ENCODE measurements at places on chromosomes 7 and 10.

GRCh38 chr7:128876586-128876977, 13.9 kb downstream of the ATP6V1F start:
- no peak for DNase-seq

- DNase-seq: no peak
Observed at GRCh38 chr7:23247046-23247602, 549 bp downstream of the GPNMB start.

DNA sequence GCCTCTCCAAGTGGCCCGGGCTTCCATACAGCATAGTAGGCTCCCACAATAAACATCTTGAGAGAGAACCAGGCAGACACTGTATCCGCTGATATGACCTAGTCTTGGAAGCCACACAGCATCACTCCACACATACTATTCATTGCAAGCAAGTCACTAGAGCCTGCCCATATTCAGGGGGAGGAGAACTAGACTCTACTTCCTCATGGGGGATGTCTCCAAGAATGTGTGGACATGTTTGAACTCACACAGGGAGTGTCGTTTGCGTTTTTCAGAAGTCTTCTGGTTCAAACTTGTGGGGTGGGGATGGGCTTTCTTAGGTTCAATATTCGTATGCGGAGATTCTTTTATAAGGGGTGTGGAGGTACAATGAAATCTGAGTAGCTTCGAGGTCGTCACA, 232.6 kb upstream of the HABP2 start:
- no peak for DNase-seq

DNA sequence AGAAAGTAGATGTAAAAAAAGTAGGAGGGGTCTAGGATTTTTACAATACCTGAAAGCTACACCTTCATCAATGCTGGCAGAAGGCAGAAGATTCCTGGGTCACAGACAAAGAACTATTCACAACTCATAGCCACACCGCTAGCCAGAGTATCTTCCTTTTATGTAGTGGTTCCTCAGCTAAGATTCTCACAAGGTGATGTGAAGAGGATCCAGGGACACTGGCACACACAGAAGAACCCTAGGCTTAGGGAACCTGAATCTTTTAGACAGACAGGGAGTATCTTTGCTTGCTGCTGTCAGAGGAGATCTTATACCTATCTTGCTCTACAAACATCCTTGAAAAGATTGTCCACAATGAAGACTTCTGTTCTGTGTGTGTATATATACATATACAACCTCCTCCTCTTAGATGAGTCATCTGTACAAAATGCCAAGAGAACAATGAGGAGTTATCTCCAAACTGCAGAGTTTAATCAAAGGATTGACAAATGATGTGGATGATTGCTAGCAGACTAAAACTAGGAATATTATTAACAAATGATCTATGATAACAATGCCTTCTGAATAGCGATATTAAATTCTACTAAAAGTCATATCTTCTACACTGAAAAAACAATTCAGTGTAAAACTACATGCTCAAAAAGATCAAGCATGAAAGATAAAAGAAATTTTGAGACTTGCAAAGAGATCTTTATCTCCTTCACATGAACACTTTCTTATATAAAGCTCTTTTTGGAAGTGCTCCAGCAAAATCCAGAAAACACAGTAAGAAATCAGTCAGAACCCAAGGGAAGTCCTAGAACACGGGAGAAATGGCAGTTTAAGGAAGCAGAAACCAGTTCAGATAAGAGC, 409.3 kb downstream of the PARD3 start:
- DNase-seq: no peak

GRCh38 chr7:142496545-142496991, 238.7 kb upstream of the PRSS58 start:
- no peak for DNase-seq

- no peak for DNase-seq
Observed at GRCh38 chr7:85237721-85238120, 50.9 kb upstream of the SEMA3D start.

DNA sequence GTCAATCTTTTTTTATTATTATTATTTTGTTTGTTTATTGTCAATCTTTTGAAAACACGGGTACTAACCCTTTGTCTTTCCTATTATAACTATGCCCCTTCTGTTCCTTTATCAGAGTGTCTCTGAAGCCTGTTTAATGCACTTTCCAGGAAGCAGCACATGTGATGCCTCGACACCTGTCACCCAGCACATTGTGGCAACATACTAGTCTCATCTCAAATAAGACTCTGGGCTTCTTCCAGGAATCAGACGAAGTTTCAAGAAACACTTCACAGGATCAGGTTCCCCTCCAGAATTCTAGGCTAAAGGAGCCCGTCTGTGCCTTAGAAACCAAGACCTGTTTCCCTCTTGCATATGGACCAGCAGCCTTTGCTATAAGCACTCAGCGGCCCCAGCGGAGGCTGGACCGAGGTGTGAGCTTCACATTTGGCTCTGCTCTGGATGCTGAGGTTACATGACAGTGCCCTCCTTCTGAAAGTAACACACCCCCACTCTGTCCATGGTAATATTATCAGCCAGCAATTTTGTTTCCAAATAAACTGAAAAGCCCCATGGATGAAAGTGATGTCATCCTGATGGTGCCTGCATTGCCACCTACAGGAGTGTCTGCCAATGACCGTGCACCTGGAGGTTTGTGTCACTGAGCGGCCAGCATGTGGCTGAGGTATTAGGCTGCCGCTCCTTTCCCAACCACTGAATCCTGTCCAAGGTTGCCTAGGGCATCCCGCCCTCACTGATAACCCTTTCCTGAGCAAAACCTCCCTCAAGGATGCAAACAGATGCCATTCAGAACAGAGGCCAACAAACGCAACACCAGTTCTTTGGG, 38.1 kb downstream of the MKI67 start:
- DNase-seq: no peak

GRCh38 chr10:102758240-102758932, 14.6 kb downstream of the WBP1L start:
- no peak for DNase-seq

DNA sequence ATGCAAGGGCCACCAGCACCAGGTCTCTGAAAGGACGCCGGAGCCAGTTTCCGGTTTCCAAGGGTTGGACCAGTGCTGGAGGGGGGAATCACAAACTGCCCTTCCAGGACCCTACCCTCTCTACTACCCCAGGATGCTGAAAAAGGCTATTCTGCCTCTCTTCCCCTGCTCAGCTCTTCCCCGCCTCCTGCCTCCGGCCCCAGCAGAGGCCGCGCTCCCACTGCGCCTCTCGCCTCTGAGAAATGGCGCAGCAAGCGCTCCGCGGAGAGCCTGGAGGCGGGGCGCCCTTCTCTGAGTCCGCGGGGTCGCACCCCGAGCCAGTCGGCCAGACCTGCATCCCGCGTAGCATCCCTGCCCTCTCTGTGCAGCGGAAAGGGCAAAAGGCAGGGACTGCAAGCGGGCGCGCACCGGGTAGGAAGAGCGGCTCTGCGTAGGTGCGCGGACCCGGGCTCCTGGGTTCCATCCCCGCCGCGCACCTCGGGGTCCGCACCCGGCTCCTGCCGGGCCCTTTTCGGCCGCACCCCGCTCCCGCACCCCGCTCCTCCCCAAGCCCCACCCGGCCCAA, 476 bp upstream of the RET start:
- no peak for DNase-seq

DNA sequence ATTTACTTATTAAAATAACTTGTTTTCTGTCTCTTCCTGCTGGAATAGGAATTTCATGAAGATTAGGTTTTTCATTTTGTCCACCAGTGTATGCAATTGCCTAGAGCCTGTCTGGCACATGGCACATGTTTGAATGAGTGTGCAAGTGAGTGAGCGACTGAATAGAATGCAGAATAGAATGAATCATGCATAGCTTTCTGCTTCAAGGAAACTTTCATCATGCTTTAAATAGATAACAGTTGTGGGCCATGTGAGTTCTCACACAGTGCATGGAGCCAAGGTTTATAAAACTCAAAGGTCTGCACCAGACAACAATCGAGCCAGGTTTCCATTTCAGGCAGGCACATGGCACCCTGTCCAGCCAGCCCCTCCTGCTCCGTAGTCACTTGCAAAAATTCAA, 74.2 kb upstream of the HECW1 start:
- no peak for DNase-seq

DNA sequence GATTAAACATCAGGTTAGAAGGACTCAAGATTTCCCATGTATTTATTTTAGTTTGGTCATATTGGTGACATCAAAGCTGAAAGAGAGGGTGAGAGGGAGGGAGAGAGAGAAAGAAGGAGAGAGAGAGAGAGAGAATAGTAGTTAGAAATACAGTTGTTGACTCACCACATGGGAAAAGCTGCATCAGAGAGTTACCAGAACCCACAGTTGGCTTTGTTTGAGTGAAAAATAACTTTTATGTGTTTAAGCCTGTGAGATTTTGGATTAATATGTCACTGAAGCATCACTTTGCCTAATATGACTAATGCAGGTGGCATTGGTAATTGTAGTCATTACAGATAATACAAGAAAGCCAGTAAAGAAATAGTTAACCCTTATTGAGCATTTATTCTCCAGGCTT, 303.9 kb downstream of the REEP3 start:
- no peak for DNase-seq

- DNase-seq: no peak
Observed at GRCh38 chr10:14926061-14926470, 27.8 kb downstream of the DCLRE1C start.

- DNase-seq: no peak
Observed at GRCh38 chr7:17802056-17802455, 138.2 kb downstream of the SNX13 start.

DNA sequence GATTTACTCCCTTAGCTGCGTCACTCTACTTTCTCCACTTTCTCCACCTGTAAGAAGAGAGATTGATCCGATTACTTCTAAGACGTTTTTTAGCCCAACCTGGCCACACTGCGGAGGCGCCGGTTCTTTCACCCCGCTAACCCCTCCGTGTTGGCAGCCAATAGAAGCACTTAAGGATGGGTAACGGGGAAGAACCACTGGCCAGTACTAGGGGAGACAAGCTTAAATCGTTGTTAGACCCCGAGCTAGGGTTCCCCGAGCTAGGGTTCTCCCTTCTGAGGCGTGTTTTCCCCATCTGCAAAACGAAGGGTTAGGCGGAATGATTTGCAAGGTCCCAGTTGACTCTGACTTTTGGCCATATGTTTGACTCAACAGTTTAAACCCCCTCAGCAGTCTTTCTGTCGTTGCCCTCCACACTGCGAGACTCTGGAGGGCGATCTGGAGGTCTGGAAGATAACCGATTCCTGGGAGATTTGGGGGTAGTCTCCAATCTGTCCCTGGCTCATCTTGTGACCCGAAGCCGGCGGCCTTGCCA, 644 bp downstream of the UMAD1 start:
- no peak for DNase-seq

- DNase-seq: no peak
Observed at GRCh38 chr7:79149831-79150230, 303.6 kb downstream of the MAGI2 start.

- DNase-seq: no peak
Observed at GRCh38 chr7:479115-479947, 40.3 kb downstream of the PDGFA start.

DNA sequence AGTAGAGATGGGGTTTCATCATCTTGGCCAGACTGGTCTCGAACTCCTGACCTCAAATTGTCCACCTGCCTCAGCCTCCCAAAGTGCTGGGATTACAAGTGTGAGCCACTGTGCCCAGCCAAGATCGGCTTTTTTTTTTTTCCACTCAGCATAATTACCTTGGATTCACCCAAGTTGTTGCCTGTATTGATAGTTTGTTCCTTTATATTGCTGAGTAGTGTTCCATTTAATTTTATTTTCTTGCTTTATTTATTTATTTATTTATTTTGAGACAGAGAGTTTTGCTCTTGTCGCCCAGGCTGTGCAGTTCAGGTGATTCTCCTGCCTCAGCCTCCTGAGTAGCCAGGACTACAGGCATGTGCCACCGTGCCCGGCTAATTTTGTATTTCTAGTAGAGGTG, 21.3 kb downstream of the KMT2E start:
- DNase-seq: no peak

DNA sequence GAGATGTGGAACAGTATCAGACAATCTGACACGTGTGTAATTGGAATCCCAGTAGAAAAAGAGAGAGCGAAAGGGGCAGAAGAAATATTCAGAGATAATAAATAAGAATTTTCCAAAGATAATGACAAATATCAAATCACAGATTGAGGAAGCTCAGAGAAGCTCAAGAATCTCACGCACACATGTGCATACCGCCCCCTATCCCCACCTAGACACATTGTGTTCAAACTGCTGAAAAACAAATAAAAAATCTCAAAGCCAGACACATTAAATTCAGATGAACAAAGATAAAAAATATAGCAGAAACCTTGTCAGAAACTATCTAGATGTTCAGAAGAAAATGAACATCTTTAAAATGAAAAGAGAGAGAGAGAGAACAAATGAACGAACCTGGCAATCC, 17.2 kb downstream of the SFR1 start:
- no peak for DNase-seq
